ENCODE measurements at places on chromosomes 12 and 14.

DNA sequence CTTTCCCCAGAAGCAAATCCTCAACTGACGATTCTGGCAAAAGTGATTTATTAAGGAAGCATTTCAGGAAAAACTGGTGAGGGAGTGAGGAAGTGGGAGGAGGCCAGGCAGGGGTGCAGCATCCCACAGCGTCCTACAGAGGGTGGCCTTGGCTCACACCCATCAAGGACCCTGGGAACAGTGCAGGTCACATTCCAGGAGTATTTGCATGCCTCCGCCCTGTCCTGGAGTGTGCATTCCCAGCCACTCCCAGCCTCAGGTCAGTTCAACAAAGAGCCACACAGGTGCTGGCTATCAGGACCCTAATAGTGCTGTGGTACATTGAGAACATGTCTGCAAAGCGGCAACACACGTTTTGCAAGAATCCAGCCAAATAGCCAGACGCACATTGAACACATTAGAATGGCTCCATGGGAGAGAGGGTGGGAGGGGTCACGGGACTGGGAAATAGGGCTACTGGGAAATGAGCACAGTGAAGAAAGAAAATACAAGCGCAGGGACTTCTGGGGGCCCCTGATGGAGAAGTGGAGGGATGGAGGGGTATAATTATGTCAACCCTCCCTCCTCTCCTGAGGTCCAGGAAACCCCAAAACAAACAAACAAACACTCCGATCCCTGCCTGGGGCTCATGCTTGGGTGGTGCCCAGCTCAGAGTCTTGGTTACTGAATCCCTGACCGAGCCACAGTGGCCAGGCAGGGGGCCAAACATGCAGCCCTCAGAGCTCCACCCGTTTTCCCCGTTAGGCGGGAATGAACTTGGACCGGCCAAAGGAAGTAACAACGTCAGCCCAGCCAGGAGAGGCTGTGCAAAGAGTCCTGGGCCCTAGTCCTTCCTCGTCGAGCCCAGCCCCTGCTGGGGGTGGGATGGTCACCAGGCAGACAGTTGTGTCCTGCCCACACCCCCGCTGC is 36.5 kb downstream of the CMKLR1 start:
- DNase-seq, result peak; percentile 37

DNA sequence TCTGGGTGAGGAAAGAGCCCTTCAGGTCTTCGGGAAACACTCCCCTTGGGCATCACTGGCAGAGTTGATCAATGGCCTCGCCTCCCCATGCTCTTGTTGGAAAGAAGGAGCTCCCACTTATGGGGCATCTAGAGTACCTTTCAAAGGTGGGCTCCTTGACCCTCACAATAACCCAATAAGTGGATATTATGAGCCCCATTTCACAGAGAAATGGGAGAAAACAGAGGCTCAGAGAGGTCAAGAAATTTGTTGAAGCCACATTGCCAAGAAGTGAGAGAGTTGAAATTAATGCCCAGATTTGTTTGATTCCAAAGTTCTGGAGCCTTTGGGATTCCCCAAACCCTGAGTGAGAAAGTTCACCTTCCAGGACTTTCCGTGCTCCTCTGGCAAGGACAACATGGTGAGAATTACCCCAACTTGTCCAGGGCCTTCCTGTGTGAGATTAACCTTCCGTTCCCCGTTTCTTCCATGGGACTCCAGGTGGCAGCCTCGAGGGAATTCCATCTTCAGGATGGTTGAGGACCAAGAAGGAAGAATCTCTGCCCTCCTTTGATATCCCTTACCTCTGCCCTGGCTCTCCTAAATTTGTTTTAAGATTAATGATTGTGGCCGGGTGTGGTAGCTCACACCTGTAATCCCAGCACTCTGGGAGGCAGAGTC is 7.5 kb upstream of the CHD4 start:
- DNase-seq, result no peak

GRCh38 chr14:50320283-50320682 is 8.2 kb downstream of the DMAC2L start:
- peak; percentile 60 for DNase-seq

DNA sequence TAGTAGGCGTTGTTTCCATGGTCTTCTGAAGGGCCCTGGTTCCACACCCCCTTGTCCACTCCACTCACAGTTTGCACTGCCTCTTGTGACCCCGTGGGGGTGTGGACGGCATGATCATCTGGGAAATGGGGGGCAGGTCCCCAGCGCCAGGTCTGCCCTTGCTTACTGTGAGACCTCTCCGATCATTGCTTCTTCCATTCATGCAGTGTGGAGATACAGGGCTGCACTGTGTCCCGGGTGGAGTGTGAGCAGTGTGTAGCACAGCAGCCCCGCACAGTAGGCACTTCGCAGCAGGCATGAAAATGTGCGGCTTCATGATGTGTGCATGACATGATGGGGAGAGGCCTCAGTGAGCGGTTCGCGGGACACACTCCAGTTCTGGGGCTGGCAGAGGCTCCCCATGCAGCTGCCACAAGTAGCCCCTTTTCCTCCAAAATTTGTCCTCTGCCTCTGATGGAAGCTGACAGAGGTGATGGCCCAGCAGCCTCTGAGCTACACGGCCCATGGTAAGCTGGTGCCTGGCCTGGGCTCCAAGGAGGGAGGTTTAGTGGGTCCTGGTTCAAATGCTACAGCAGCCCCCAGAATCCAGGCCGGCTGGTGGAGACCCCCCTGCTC is 15.0 kb downstream of the RIN3 start:
- no peak for DNase-seq

DNA sequence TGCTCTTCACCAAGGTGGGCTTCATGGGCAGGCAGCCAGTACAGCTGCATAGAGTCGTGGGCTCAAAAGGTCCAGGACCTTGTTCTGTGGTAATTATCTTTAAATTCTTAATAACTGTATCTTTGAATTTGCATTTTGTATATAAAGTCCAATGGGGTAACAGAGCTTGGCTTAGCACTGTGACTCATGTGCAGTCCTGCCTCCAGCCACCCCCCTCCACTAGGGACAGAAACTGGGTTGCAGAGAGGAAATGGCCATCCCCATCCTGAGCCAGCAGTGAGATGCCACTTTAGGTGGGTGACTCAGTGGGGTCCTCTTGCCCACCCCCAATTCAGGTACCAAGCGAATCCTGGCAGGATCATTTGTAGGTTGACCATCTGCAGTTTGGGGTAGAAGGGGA is 48.1 kb downstream of the EPS8 start:
- peak; percentile 35 for DNase-seq

DNA sequence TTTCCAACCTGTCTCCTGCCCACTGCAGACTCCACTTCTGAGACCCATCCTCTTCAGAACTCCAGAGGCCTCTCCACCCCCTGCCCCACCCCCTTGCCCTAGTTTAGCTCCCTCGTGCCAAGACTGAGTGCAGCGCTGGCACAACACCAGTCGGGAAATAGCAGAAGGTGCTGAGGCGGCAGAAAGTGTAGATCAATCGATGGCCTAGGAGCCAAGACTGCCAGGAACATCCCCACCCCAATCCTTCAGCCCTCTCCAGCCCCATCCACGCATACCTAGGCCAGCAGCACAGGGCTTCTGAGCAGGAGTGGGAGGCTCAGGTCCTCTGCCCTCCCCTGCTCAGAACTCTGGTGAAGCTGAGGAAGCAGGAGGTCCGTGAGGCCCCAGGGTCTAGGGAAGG is 1.1 kb downstream of the CPNE6 start:
- no peak for DNase-seq

- DNase-seq, result peak; percentile 82
Observed at GRCh38 chr12:120265473-120266179, at the start of gene PXN. PXN (minus strand) TSS chr12:120265730; CDS start chr12:120265629, 101 bp downstream.

DNA sequence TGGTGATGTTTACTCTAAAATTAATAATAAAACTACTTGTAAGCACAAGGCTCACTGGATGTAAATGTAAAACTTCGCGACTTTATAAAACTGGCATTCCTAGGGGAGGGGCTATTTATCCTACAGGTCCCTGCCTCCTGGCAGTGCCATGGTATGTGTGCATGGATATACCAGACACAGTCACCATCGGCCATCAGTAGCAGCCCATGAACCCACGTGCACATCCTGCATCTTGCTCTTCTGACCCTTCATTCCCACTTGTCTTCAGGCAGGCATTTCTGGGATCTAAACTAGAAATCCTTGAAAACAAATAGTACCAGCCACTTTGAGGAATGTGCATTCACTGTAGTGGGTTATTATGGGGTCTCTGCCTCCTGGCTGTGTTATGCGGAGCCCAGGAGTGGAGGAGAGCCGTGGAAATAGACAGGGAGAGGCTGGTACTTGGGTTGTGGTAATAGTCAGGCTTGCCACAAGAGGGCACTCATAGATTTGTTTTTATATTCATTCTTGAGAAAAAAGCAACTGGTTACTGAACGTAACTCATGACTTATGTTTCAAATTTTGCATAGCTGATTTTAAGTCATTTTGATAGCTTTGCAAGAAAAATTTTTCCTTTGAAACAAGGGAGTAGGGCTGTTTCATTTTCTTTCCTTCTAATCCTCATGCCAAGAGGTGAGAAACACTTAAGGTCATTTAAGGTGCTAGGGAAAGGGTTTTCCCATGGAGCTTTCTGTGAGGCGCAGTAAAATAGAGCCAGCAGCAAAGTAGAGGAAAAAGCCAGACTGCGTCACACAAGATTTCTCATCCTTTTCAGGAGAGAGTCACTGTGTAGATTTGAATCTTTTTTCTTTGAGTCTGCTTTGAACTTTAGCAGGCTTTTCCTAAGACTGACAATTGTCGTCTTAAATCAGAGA is 17.4 kb upstream of the GALNT16 start:
- peak; percentile 78 for DNase-seq

- no peak for DNase-seq
Observed at GRCh38 chr14:92309968-92310530, 12.9 kb upstream of the SLC24A4 start.

- DNase-seq, result no peak
Observed at GRCh38 chr14:90849787-90850444, 33.7 kb upstream of the TTC7B start.

GRCh38 chr14:68569970-68570409 is 222.9 kb downstream of the ZFP36L1 start:
- DNase-seq, result no peak

GRCh38 chr12:42799966-42800365 is 210.4 kb upstream of the PRICKLE1 start:
- DNase-seq, result no peak

DNA sequence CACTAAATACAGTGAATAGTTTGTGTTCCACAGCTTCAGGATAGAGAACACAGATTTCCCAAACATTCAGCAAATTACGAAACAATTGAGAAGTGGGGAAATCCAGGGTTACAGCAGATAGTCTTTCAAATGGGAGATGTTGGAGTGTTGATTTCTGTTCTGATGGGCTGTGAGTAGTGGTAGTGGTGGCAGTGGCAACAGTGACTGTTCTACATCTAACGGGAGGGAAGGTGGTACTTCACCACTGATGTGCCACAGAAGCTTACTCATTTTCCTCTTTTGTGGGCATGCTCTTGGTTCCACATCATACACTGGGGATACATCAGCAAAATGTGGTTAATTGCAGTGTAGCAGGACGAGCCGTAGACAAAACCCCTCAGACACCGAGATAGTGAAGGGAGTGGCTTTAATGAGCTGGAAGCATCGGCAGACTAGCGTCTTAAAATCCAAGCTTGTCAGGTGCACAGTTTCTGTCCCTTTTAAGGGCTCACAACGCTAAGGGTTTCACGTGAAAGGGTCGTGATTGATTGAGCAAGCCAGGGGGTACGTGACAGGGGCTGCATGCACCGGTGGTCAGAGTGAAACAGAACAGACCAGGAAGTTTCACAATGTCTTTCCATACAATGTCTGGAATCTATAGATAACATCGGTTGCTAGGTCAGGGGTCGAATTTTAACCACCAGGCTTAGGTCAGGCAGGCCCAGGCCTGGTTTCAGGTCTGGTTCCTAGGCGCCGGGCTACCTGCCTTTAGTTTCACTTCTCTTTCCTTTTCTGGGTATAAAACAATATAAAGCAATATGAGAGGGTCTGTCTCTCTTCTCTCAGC is 330.6 kb upstream of the FBXO33 start:
- DNase-seq, result no peak

- DNase-seq, result peak; percentile 75
Observed at GRCh38 chr12:50110762-50111351, 1.2 kb upstream of the COX14 start.
